ENCODE measurements at places on chromosomes 5 and 9.
A peak's percentile ranks its signal among the peaks of the same experiment; 100 is the strongest.

GRCh38 chr9:124975131-124975530 lies 34.2 kb upstream of the GOLGA1 start:
- DNase-seq: no peak

DNA sequence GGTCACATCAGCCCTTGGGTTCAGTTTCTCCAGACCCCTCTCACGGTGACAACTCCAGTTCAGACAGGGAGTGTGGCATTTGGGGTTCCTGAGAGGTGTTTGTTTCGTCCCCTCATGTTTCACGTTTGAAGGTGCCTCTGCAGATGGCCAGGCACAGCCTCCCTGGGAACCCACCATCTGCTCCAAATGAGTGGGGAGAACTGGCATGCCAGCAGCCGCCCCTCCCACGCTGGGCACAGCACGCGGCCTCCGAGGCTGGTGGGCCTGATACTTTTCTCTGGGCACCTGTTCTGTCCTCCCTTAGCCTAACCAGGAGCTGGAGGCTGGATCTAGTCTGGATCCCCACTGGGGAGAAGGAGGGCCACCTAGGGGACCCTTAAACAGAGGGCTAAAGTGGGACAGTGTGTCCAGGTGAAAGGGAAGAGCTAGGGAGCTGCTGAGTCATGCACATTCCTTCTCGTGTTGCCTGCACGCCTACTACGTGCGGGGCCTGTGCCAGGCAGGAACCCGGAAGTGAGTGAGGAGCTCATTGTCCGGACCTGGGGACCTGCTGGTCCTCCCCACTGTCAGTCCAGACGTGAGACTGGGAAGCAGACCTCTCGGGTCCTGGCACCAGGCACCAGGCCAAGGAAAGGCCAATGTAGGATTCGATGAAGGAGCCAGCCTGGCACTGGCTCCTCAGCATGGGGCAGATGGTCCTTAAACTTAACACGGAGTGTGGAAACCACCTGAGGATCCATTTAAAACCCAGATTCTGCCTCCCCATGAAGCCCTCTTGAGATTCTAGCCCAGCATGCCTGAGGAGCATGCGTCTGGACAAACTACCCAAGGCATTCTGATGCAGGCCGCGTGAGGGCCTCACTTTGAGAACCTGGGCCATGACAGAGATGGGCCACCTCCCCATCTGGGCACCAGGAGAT lies 11.7 kb downstream of the DNM1 start:
- DNase-seq: no peak

DNA sequence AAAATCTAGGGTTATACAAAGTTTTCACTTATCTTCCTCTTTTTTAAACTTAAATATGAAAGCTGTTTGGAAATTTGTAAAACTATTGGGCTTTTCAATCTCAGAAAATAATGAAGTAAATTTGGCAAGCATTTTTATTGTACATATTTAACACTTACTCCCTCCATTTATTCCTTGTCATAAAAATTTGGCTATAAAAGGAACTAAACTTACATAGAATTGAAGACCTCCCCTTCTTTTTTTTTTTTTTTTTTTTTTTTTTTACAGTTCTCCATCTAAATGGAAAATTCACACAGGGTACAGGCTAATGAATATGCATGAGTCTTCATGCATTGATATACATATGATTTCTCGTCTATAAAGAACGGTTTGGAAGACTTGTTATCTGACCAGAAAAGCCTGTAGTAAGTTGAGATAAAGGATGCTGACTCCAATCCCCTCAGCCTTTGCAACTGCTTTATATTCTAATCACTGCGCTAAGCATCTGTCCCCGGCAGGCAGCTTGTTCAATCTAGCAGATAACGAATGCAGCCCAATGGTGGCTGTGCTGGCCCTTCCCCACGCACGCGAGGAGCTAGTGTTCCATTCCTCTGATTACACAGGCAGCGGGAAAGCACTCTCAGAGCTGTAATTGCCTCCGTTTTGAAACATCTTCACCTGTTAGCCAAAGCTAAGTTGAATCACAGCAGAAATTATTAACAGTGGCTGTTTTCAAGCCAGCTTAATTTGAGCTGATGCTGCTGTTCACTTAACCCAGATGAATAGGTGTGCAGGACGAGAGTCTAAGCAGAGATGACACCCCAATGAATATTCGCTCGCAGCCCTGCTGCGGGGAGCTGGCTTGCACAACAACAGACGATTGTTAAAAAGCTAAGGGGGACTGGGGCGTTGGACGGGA lies 453.8 kb upstream of the ZNF608 start:
- DNase-seq: no peak

DNA sequence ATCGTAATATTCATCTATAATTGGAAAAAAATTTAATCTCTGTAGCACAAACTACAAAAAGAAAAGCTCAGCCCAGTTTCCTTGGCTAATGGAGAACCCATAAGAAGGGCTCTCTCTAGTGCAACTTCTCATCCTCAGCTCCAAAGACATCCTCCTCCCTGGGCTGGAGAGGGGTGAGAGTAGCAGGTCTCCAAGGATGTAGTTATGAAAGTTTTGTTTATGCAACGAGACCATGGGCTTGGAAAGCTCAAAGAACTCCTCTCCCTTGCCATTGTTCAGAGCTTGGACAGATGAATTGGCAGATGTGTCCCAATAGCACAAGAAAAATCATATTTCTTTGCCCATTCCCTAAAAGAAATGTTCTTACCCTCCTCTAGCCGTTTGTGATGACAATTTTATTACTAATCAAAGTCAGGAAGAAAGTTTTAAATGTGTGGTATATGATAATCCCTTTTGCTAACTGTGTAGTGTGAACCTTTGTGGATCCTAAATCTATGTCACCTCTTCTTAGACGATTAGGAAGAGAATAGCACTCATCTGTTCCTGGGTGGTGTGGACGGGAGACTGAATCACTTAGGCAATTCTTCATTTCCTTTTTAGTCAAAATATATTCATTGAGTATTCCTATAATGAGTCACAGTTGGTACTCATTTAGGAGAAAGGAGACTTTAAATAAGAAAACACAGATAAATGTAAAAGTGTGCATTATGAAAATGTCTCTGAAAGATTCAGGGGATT lies 52.2 kb downstream of the GARNL3 start:
- DNase-seq: no peak

- DNase-seq: no peak
These were observed 438.7 kb downstream of the KDM4C start for GRCh38 chr9:7196467-7196866.

GRCh38 chr5:116002116-116002906 lies 30.0 kb upstream of the ARL14EPL start:
- DNase-seq: no peak

DNA sequence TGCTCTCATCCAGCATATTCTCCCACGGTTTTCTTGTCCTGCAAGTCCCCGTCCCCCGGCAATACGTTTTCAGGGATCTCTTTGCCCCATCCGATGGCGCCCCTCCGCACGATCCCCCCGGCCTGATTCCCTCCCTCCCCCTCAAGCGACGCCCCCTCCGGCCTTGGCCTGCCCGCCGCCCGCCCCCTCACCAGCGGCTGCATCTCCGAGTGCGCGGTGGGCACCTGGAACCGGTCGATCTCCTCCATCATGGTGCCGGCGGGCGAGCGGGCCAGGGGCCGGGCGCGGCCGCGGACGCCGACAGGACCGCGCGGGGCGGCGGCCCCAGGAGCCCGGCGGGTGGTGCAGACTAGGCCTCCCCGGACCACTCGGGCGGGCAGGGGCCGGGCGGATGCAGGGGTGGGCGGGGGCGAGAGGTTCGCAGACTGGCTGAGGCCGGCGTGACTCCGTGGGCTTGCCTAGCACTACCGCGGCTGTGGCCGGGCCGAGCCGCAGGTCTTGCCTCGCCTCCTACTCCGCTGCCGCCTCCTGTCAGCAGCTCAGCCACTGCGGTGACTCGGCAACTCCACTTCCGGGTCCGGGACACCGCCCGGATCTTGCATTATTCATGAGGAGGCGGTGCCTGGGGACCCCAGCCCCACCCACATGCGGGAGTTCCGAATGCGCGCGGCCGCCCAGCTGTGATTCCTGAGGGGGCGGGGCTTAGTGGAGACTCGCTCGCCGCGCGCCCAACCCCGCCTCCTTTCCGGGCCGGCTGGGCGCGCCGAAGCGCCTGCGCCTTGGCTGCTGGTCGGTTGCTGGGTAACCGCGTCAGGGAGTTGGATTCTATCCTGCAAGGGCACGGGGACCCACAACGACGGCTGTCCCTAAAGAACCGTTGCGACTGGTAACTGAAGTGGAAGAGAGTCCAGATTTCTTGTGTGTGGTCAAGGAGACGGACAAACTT lies at the start of the genes DNAI1 and FAM219A:
Gene DNAI1 (plus strand): TSS at position 793 of the 946 bp plus-strand sequence. CDS start 201 bp downstream, outside the sequence.
Gene FAM219A (minus strand): TSS at position 558 of the 946 bp plus-strand sequence. CDS start 307 bp downstream, at position 251.
- DNase-seq: peak; percentile 99

GRCh38 chr9:35116539-35116897 lies 856 bp upstream of the ATOSB start:
- DNase-seq: no peak

DNA sequence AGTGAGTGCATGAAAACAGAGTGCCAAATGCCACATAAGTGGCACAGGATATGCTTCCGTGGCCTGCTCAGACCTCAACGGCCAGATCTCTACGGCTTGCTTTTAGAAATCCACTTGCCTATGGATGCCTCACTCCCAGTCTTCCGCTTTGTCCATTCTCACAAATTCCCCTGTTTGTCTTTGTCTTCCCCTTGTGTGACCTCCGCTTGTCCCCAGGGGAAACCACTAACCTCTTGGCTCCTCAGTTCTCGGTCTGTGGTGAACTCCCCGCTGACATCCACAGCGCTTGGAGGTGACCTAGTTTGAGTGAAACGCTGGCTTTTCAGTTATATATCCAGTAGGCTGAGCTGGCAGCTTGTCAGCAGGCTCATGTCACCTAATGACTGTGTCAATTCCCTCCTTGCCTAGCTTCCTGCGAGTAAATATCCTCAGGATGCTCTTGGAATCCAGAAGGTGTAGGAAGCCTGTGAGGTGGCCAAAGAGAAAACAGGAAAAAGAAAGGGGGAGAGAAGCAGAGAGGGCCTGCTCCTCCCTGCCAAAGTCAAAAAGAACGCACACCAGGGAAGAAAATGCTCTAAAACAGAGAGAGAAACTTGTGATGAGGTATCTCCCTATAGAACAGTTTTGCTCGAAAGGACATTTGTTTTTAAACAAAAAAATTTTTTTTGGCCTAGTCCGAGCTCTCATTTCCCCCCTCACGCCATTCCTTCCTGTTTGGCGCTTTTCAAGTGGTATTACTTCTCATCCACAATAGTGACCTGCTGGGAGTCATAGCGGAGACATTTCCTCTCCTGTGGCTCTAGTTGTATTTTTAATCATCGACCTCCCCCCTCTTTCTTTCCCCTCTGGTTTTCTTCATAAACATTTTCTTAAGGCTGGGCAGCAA lies 101.6 kb upstream of the SPRY4 start:
- peak; percentile 51 for DNase-seq

DNA sequence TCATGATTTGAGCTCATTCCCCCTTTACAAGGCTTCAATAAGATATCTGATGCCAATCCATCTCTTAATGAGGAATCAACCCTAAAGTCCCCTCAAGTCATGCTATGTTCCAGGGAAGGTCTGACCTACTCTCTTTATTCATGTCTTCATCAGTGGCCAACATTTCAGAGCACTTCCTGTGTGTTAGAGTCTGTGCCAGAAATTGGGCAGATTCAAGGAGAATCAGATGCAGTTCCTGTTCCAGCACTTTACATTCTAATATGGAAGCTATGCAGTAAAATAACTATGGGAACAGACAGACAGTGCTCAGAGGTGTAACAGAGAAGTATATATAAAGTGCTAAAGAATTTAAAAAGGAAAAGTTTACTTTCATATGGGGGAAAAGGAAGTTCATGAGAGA lies 193.4 kb upstream of the NR4A3 start:
- DNase-seq: no peak

All from activated effector memory CD4-positive, alpha-beta T cell treated with Interleukin-2 at 50 U/mL for 16 hours (primary cell).